ENCODE measurements at places on chromosomes 6 and 20. TPM values are rescaled to one million over a fixed set of nuclear protein-coding genes. Genes with fewer than 3 reads are reported as not detected.

- DNase-seq, result no peak
Observed at GRCh38 chr6:17666646-17667045, 40.1 kb downstream of the NUP153 start.

GRCh38 chr6:15658181-15658744 lies 4.6 kb downstream of the DTNBP1 start:
- no peak for DNase-seq

Gene INSM1
- polyA plus RNA-seq, result 0.14 TPM

- no peak for DNase-seq
Observed at GRCh38 chr6:75505424-75505823, 11.8 kb upstream of the FILIP1 start.

GRCh38 chr6:56905378-56905777 lies 49.5 kb upstream of the BEND6 start:
- DNase-seq, result no peak

Gene PGC
- polyA plus RNA-seq, result not detected

GRCh38 chr6:144320741-144321140 lies 35.6 kb downstream of the UTRN start:
- no peak for DNase-seq

Gene MUC21
- not detected for polyA plus RNA-seq

Gene TNXB
- 125 TPM for polyA plus RNA-seq

Gene CAGE1
- polyA plus RNA-seq, result 0.06 TPM

Gene RIN2
- 32.0 TPM for polyA plus RNA-seq

Gene DNAH8
- polyA plus RNA-seq, result 0.49 TPM

- no peak for DNase-seq
Observed at GRCh38 chr6:24357336-24358218, at the start of gene DCDC2. DCDC2 (minus strand) TSS chr6:24358059; CDS start chr6:24357750, 309 bp downstream.

GRCh38 chr6:6006428-6007365 lies at the start of gene NRN1:
NRN1 (minus strand) TSS chr6:6006925; CDS start chr6:6006749, 176 bp downstream.
- no peak for DNase-seq

DNA sequence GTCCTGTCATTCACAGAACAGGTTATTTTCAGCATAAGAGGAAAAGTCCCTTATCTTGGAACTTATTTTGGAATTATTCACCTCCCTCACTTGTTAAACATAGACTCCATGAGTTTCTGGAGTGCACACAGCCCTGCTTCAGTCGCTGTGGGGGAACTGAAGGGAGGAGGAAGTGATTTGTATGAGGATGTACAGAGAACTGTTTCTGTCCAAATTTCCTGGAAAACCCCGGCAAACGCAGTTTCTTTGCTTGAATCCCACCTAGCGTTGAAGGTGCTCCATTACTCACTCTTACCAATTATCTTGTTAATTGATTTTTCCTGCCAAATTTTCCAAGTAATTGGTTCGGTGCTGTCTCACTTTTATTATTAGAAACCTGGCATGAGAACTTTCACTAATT lies 78.0 kb upstream of the AGPAT4 start:
- no peak for DNase-seq

Gene IL20RA
- 40.5 TPM for polyA plus RNA-seq

Gene IL17A
- not detected for polyA plus RNA-seq

GRCh38 chr6:29834564-29835436 lies 7.2 kb downstream of the HLA-G start:
- no peak for DNase-seq

Gene NTSR1
- polyA plus RNA-seq, result 0.10 TPM

- no peak for DNase-seq
Observed at GRCh38 chr20:35506872-35507638, 22.4 kb downstream of the C20orf173 start.

- no peak for DNase-seq
Observed at GRCh38 chr6:53768636-53769035, 26.2 kb upstream of the LRRC1 start.

DNA sequence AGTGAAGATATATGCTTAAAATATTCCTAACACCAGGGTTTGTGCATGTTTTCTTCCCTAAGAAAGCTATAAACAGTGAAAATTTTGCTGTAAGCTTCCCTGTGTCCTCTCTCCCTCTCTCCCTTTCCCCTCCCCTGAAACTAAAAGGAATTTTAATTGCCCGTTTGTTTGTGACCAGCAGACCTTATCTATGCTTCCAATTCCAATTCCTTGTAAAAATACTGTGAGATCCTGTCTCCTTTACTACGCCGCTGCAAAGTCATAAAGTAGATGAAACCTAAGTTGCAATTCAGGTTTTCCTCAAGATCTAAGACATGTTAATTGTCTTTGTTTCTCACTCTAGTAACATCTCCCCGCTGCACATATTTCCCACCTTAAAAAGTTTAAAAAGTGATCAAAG lies 82.3 kb downstream of the DNAH8 start:
- no peak for DNase-seq

DNA sequence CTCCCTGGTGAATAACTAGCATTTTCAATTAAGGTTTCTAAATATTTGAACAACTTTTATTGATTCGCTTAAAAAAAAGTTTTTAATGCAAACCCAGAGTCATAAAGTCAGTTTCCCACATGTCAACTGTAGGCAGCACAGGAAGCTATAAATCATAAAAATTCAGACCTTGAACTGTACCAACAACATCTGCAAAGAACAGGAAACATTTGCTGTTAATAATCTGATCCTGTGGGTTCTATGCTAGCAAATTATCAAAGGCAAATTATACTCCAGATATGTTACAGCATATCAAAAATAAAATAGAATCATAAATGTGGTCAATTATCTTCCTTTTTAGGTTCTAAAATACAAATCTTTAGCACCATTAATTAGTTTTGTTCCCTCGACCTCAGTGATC lies 16.6 kb upstream of the MAP7 start:
- DNase-seq, result no peak

- DNase-seq, result peak; percentile 53
Observed at GRCh38 chr20:10504608-10504993, 69.5 kb downstream of the SLX4IP start.

Gene SAMHD1
- polyA plus RNA-seq, result 22.2 TPM

GRCh38 chr20:25464501-25465242 lies 57.2 kb downstream of the GINS1 start:
- DNase-seq, result no peak

DNA sequence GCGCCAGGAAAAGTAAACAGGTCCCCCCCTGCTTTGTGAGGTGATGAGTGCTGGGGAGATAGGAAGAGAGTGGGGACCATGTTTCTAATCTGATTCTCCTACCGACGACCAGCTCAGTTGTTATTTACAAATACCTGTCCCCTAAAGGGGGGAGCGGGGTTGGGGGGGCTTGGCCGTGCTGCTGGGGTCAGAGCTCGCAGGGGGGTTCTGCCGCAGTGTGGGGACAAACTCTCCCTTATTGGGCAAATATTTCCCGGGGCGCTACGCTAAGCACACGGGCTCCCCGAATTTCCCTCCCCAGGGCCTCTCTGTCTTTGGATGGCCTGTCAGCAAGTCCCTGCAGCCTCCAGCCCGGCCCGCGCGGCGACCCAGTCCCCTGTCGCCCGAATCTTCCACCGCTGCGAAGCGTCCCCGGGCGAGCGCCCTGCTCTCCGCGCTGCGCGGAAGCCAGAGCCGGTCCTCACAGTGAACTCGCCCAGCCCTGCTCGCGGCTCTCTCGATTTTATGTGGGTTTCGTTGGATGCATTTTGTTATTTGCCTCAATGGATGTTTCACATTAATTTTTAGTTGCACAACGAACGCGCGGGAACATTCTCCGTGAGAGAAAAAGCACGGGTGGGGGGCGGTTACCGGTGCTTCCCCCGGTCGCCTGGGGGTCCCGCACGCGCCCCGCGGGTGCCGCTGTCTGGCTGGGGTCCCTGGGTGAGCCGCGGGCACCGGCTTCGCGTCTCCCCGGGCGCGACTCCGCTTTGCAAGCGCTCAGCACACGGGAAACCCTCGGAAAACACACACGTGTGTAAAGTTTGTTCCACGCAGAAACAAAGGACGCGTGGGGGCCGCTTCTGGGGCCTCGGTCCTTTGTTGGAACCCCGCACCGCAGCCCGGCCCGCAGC lies 1.5 kb upstream of the STX16 start:
- no peak for DNase-seq

Gene DEF6
- polyA plus RNA-seq, result 4.5 TPM

Gene EDN3
- 33.9 TPM for polyA plus RNA-seq

GRCh38 chr6:160103825-160104100 lies 17.9 kb upstream of the SLC22A1 start:
- no peak for DNase-seq

- no peak for DNase-seq
Observed at GRCh38 chr6:11094941-11095340, 1.3 kb downstream of the SMIM13 start.

DNA sequence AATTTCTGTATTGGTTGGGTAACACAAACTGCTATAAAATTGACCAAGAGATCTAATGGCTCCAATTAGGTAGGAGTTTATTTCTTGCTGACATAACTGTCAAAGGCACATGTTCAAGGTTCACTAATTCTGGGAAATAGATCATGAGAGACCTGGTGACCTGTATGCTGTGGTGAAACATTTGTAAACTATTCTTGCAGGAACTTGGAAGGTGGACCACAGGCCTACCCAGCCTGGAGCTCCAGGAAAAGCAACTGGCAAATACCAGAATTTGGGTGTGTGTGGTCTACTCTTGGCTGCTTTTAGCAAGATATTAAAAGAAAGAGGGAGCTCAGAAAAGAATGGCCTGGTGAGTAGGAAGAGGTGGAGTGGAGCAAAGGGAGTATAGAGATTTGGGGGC lies 184.6 kb downstream of the QKI start:
- DNase-seq, result no peak

GRCh38 chr20:38581013-38581412 lies at the start of gene ADIG:
ADIG (plus strand) TSS chr20:38581197; CDS start chr20:38581251, 54 bp downstream.
- no peak for DNase-seq

GRCh38 chr6:121247386-121247785 lies 86.9 kb downstream of the TBC1D32 start:
- DNase-seq, result no peak

DNA sequence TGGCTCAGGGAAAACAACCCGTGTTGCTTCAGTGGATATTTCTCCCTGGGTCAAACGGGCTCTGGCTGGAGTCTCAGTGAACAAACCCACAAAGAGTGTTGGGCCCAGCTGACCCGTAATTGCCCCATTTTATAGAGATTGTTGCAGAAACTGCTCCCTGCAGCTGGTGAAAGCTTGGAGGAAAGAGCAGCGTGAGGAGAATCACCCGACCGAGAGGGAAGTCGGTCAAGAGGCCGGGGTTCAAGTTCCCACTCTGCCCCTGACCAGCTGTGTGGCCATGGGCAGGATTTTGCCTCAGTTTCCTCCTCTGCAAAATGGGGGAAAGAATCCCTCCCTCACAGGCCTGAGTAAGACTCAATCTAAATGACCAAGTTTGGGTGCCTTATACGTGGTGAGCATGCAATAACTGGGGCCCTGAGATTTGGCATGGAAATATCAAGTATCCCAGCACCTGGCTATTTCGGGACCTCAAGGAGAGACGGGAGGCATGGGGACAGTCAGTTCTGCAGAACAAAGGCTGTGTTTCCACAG lies 1.7 kb upstream of the TGM2 start:
- no peak for DNase-seq

GRCh38 chr6:44431118-44431725 lies 43.7 kb downstream of the CDC5L start:
- peak; percentile 58 for DNase-seq

Gene LHFPL5
- not detected for polyA plus RNA-seq

- DNase-seq, result no peak
Observed at GRCh38 chr20:48743807-48744206, 84.0 kb downstream of the PREX1 start.

DNA sequence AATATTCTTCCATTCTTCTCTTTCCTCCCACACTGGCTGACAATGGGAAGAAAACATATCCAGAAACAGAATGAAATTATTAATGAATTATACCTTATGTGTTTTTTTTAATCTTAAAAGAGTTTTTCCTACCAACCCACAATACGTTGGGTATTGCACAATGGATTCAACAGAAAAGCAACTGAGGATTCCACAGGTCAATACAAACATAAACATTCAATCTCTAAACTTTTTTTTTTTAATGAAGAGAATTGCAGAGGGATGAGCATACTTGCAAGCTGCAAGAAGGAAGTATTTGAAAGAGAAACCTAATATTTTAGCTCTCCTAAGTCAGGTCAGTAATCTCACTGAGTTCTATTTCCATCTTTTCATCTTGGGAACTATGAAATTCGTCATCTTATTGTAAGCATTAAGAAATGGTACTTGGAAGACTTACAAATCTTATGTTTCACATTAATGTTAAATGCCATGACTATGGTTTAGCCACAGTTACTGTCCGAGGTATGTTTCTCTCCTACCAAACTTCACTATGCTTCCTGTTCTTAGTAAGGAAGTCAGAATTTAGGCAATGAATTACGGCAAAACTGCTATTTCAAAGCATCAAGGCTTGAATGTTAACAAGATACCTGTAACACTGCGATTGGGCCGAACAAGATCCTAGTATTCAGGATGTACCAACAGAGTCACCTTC lies 100.8 kb downstream of the HIVEP2 start:
- no peak for DNase-seq

Gene PIGU
- 21.9 TPM for polyA plus RNA-seq

Gene HLA-DRB1
- polyA plus RNA-seq, result 20.5 TPM

- peak; percentile 31 for DNase-seq
Observed at GRCh38 chr6:166078294-166078693, 89.4 kb downstream of the TBXT start.

DNA sequence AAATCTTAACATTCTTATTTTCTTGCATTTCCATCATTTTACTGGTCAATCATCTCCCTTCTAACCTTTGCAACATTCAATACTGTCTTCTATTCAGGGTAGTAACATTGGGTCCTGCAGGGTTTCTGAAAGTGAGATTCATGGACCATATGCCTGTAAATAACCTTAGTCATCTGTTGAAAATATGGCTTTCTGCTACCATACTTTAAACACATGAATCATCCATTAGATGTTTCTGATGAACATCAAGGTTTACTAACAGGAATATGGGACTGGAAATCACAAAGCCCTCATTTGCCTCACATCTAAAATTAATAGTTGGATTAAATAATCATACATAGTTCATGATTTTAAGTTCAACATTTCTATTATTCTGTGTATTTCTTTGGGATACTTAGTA lies 475.9 kb upstream of the MARCKS start:
- no peak for DNase-seq

Gene TMC2
- polyA plus RNA-seq, result 0.13 TPM

DNA sequence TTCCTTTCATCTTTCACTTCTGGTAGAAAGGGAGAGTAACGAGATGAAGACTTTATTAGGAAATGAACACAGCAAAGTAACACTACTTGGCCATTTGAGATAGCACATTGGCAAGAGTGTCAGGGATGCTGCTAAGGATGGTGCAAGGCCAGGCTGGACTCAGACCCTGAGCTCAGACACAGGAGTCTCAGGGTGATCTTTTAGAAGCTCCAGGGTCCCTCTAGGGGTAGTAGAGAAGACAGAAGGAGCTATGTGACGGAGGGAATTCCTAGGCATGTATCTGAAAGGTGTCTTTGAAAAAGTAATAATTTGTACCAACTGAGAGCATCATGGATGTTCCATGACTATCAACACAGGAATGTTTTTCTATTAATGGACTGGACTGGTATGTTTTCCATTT lies 436.5 kb downstream of the DHX35 start:
- DNase-seq, result no peak

Measured in hindlimb muscle (tissue), 1 donor.